NCI-H1092 treated with DMSO at 0.1 percent for 48 hours (cell line): ENCODE measurements at places on chromosomes 5 and 9.

DNA sequence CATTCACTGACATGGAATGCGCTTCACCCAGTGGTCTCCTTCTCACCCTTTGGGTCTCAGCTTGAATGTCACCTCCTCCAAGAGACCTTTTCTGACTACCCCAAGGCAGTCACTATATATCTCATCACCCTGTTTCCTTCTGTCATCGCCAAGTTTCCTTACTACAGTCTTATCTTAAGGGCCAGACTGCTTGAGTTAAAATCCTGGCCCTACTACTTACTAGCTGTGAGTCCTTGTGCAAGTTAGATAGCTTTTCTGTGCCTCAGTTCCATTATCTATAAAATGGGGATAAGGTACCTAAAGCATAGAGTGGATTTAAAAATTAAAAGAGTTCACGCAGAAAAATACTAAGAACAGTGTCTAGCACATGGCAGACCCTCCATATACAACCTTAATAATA lies 132.4 kb downstream of the GABBR2 start:
- DNase-seq = no peak

DNA sequence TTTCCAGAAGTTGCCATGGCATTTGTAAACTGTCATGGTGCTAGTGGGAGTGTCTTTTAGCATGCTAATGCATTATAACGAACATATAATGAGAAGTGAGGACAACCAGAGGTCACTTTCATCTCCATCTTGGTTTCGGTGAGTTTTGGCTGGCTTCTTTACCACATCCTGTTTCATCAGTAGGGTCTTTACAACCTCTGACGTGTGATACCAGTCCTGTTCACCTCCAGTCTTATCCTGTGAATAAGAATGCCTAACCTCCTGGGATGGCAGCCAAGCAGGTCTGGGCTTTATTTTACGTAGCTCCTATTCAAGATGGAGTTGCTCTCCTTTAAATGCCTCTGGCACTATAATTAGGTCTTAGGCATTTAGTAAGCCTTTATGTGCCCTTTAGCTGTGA lies 20.4 kb upstream of the RFK start:
- DNase-seq = no peak

GRCh38 chr9:10331157-10331556 lies 281.6 kb downstream of the PTPRD start:
- no peak for DNase-seq

DNA sequence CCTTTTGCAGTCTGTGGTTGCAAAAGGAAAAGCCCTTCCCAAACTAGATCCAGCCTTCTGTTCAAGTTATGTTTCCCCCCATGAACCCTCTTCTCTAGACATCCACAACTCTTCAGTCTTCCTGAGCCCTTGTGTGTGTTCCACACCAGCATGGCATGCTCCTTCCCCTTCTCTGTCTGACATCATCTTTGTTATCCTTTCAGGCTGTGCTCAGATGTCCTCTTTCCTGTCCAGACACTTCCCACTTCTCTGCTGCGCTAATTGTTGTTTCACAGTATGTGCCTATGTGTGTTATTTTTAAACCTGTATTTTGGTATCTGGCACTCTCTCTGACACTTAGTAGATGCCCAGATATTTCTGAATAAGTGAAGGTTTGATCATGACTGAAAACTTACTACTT lies 38.2 kb downstream of the FOCAD start:
- DNase-seq = no peak

- peak; percentile 2 for DNase-seq
These were observed 268.3 kb upstream of the WWC1 start for GRCh38 chr5:168023191-168023590.

DNA sequence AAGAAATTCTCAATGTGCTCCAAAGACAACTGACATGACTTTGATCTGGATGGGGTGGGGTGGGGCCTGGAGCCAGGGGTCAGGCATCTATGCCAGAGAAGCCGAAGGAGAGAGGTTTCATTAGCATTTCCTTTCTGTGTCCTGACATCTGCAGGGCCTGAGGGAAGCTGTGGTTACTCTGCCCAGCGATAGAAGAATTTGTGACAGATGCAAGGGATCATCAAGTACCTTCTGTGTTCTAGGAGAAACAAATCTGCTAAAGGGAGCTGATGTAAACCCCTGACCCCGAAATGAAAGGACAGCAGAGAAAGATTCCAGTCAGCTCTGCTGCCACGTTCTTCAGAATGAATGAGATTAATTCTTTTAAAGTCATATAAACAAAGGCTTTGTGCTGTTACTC lies 335.7 kb downstream of the PRELID2 start:
- no peak for DNase-seq

DNA sequence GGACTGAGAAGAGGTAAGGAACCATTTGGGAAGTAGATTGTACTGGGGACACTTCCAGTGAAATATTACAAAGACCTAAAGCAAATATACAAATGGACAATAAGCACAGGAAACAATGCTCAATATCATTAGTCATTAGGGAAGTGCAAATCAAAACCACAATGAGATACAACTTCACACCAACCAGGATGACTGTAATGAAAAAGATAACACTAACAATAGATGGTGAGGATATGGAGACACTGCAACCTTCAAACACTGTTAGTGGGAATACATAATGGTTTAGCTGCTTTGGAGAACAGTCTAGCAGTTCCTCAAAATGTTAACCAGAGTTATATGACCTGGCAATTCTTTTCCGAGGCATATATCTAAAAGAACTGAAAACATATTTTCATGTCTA lies 149.7 kb downstream of the TRPM3 start:
- DNase-seq = no peak

- no peak for DNase-seq
These were observed 274.8 kb upstream of the PANK3 start for GRCh38 chr5:168853972-168854371.

DNA sequence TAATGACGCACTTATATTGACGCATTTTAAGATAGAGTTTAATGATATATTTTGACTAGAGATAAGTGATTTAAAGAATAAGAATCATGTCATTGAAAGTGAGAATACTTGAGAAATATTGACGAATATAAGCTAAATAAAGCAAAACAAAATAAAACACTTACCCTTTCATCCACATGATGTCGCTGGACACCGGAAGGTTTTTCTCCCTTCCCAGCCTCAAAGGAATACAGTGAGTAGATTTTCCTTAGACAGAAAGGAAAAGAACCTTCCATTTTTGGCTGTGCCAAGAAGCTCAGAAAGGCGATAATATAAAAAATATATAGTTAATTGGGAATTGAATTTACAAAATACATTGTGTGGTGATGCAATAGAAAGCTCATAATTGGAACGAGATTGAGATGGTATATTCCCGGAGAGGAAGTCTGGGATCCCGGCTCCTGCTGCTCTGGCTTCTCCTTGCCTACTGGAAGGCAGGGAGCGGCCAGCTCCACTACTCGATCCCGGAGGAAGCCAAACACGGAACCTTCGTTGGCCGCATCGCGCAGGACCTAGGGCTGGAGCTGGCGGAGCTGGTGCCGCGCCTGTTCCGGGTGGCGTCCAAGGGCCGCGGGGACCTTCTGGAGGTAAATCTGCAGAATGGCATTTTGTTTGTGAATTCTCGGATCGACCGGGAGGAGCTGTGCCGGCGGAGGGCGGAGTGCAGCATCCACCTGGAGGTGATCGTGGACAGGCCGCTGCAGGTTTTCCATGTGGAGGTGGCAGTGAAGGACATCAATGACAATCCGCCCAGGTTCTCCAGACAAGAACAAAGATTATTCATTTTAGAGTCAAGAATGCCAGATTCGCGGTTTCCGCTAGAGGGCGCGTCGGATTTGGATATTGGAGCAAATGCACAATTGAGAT lies at the start of gene PCDHA5:
TSS of gene PCDHA5 (plus strand) at position 239 of the 906 bp plus-strand sequence.
- DNase-seq = no peak

DNA sequence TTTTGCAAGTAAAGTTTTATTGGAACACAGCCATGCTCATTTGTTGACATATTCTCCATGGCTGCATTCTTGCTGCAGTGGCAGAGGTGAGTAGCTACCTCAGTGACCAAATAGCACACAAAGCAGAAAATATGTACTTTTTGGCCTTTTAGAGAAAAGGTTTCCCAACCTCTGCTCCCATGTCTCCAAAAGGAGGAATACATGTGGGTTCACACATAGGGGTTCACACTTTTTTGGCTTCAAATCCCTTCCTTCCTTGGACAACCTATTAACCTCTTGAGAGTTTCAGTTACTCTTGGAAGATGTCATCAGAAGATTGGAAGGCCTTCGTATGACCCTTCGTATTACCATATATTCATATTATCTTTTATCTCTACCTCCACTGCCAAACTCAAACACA lies 285.1 kb upstream of the TUT7 start:
- DNase-seq = no peak

- DNase-seq = no peak
These were observed 56.0 kb downstream of the TEK start for GRCh38 chr9:27165068-27165467.

DNA sequence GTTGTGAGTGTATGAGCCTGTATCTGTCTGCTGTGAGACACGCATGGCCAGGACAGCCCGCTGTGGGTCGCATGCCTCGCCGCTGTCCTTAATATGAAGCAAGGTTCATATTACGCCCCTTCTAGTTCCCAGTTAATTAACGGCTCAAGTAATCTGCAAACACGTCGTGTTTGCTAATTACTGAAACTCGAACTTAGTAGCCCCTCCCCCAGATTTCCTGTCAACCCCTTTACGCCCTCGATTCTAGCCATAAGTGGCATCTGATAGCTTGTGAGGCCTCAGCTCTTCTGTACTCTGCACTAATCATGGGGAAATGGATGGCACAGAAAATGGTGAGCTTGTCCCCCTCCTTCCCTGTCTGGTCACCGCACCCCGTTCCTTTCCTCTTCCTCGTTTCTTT lies 116.9 kb upstream of the OTULINL start:
- peak; percentile 75 for DNase-seq

- no peak for DNase-seq
These were observed 200.1 kb downstream of the GADD45G start for GRCh38 chr9:89804766-89805531.

GRCh38 chr9:119537138-119537537 lies 167.9 kb upstream of the BRINP1 start:
- DNase-seq = no peak

- DNase-seq = no peak
These were observed 301.4 kb downstream of the PDE4D start for GRCh38 chr5:59592101-59592500.

DNA sequence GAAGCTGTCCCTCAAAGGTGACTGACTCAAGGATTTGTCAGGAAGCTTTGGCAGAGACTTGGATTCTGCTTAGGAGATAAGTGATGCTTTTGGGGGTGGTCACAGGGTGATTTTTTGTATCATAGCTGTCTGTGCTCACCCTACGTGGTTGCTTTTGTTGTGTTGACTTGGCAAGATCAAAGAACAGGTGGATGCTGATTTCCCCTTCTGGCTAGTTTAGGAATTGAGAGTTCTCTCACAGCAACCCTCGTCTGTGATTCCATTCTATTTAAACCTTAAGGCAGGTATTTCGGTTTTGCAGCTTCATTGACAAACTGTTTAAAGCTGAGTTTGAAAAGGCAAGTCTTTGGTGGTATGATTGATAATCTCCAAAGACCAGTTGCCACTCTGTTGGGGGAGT lies 27.2 kb downstream of the ARHGAP26 start:
- no peak for DNase-seq

GRCh38 chr5:34552686-34553085 lies 103.4 kb upstream of the RAI14 start:
- DNase-seq = no peak

DNA sequence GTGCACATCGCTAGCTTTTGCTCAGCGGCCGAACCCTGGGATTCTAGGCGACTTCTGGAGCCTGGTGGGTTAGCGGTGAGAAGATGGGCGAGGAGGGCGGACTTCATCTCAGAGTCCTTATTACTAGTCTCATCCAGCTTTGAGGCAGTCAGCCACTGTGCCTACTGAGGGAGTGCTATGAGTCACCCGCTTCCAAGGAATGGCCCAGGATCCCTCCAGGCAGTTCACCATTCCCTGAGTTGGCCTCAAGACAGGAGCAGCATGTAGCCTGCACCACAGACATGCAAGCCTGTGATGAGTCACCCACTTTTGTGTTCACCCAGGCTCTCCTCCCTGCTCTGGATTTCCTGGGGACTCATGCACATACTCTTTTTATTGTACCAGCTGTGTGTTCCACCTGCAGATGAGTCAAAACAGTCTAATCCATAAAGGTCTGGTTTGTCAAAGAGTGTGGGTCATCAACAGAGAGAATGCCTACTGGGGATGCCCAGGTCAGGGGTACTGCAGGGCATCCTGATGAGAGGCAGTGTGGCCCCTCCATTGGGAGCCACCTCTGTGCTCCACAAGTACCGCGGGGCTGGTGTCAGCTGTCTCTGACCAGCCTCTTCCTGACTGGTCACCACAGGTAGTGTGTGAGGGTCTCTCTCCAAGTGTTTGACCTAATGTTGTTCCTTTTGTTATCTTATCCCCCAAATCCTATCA lies 20.2 kb downstream of the SLC22A5 start:
- no peak for DNase-seq

DNA sequence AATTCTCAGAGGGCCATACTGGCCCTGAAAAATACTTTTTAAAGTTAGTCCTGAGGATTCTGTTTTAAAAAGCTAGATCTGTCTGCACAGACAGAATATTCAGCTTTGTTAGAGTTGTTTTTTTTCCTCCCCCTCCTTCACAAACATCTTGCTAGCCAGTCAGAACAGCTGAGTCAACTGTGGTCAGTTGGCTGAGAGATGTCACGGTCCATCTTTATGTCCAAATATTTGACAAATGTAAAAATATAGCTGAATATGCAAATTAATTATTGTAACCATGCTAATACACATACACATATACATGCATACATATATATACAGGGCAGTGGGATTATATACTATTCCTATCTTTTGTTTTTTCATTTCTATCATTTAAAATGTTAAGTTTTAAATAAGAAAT lies 33.9 kb downstream of the UNC13B start:
- DNase-seq = no peak

DNA sequence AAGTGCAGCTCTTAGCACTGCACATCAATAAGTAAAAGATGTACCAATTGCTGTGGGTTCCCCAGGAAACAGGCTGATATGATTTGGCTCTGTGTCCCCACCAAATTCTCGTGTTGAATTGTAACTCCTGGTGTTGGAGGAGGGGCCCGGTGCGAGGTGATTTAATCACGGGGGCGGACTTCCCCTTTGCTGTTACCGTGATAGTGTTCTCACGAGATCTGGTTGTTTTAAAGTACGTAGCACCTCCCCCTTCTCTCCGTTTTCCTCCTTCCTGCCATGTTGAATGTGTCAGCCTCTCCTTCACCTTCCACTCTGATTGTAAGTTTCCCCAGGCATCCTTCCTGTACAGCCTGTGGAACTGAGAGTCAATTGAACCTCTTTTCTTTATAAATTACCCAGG lies 93.2 kb upstream of the ACTBL2 start:
- no peak for DNase-seq

DNA sequence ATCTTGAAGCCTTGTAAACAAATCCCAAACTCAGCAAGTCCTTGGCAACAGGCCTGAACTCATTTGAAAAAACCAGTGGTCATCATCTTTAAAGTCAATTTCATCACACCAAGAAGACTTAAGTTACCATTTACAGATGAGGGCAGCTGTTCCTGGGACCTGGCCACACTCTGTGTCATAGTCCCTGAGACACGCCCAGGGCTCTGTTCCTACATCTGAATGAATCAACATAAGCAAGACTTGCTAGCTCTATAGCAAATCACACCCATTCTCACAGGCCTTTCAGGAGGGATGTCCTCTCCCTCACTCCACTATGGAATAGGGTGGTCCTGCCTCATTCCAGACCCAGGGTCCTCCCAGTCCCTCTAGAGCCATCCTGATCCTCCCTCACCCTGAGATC lies 142.8 kb downstream of the NSG2 start:
- DNase-seq = no peak
